ENCODE measurements at places on chromosomes 2 and 18. TPM values are rescaled to one million over a fixed set of nuclear protein-coding genes. Genes with fewer than 3 reads are reported as not detected.

The CLEC4F gene
- total RNA-seq: not detected

DNA sequence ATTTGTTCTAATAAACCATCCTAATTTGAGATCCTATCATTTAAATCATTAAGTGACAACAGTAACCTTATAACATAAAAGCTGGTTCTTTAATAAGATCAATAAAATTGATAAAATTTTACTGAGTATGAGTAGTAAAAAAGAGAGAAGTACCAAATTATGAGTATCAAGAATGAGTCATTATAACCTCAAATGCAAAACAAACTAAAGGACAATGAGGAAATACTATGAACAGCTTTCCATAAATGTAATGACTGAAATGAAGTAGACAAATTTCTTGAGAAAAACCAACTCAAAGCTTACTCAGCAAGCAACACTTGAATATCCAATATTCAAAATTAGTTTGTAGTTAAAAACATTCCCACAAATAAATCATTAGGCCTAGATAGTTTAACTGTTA, 433.0 kb downstream of the ZEB2 start:
- DNase-seq: no peak

GRCh38 chr2:105879803-105880300, 135.1 kb downstream of the NCK2 start:
- DNase-seq: no peak

The SPP2 gene
- not detected for total RNA-seq

The NCKAP5 gene
- not detected for total RNA-seq

DNA sequence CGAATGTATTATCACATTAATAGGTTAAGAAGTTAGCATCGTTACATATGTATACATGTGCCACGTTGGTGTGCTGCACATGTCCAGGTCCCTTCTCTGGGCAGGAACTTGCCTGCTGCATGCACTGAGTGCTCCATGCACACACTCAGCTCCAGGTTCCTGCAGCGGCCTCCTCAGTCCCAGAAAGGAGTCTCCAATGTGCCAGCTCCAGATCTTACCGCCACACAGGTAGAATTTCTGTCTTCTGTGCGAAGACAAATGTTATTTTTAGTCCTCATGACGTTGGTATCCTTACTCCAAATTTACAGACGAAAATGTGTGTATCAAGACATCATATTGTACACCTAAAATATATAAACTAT, 127.1 kb downstream of the GALR1 start:
- no peak for DNase-seq

GRCh38 chr2:132936261-132936660, 266.3 kb upstream of the LYPD1 start:
- no peak for DNase-seq

DNA sequence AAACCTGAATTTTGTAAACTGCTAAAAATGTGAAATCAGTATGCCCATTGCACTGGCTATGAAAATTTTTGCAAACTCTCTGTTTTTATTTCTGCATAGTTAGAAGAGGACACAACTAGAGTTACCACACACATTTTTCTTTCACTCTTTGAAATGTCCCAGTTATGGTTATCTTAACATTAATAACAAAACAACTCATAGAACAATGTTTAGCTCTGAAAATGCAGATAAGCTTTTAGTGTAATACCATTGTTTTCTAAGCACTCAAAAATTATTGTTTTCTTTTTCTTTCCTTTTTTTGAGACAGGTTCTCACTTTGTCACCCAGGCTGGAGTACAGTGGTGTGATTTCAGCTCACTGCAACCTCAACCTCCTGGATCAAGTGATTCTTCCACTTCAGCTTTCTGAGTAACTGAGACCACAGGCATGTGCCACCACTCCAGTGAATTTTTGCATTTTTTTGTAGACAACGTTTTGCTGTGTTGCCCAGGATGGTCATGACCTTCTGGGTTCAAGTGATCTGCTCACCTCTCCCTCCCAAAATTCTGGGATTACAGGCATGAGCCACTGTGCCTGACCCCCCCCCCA, 1204.5 kb upstream of the ZEB2 start:
- no peak for DNase-seq

Data from activated CD8-positive, alpha-beta memory T cell treated with anti-CD3 and anti-CD28 coated beads, Interleukin-2, amount 10 ng/mL, durations not matched to agents 7 days and 5 days (primary cell).